C1 segment of cervical spinal cord (tissue), 14 donors: ENCODE measurements at places on chromosomes 4 and X.

DNA sequence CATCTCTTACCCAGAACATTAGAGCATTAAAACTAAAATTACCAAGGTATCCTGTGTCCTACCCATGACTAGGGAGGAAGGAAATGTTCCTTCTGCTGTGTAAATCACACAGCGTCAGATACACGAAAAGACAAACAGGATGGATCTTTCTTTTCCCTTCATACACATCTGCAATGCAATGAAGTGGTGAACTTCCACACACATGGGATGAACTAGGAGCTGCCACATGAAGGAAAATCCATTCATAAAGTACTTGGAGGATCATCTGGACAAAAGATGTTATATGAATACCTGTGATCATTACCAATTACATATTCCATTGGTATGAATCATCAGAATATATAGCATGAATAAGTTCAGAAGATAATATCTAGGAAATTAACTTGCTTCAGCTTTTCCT lies 46.2 kb downstream of the LDB2 start:
- DNase-seq: no peak

DNA sequence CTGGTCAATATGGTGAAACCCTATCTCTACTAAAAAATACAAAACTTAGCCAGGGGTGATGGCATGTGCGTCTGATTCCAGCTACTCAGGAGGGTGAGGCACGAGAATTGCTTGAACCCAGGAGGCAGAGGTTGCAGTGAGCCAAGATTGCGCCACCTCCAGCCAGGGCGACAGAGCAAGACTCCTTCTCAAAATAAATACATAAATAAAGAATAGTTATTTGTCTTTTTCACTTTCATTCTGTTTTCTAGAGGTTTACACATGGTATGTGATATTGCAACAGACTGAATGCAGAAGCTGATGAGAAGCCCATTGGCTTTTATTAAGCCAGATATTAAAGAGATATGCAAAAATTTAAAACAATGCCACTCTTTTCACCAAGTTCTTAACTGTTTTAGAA lies 8.2 kb downstream of the KLHL15 start:
- DNase-seq: no peak

DNA sequence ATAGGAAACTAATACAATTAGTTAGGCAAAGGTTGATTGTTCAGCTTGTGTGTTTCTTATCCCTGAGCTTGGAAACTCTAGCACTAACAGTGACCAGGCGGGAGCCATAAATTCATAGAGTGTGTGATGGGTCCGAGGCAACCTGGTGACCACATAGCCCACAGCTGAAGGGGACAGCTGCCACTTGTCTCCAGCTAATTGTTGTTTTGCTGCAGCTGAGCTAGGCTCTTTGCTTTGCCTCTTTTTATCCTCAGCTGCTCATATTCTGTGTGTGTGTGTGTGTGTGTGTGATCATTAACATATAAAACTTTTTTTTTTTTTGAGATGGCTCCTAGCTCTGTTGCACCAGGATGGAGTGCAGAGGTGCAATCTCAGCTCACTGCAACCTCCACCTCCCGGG lies 53.2 kb downstream of the DOCK11 start:
- DNase-seq: no peak

- no peak for DNase-seq
These were observed 89.5 kb downstream of the BMP3 start for GRCh38 chr4:81120055-81120454.

DNA sequence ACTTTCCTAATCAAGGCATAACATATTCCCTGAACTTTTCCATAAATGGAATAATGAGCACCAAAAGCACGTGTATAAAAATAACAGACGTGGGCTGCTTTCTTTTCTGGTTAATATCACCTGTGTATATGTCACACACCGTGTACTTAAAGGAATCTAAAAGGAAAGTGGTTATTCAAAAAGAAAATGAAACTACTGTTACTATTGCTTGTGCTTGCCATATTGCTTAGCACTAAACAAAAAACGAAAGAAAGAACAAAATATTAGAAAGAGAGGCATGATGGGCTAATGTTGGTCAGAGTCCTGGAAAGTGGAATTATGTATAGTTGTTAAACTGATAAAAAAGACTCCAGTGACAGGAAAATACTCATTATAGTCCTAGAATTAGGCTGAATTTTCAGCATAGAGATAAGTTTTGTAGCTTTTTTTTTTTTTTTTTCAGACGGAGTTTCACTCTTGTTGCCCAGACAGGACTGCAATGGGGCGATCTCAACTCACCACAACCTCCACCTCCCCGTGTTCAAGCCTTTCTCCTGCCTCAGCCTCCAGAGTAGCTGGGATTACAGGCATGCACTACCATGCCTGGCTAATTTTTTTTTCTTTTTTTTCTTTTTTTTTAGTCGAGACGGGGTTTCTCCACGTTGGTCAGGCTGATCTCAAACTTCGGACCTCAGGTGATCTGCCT lies 123.2 kb downstream of the PABPC4L start:
- no peak for DNase-seq

GRCh38 chr4:144674711-144675110 lies 28.8 kb downstream of the HHIP start:
- no peak for DNase-seq

DNA sequence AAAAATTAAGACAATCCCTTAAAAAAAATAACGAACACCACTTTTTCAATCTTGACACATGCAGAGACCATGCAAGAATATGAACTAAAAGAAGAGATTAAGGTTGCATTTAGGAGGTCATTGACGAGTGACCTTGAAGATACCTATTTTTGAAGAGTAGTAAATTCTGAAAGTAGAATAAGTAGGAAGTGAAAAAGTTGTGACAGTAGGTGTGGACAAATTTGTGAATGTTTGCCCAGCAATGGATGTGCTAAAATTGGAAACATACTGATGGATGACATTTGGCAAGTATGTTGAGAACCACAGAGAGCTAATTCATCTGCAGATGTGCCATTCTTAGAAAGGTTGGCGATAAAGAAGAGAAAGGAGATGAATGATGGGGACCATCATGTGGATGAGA lies 213.7 kb upstream of the VCX3A start:
- DNase-seq: no peak

GRCh38 chr4:145936997-145937901 lies 1.4 kb downstream of the ZNF827 start:
- DNase-seq: peak; percentile 86

DNA sequence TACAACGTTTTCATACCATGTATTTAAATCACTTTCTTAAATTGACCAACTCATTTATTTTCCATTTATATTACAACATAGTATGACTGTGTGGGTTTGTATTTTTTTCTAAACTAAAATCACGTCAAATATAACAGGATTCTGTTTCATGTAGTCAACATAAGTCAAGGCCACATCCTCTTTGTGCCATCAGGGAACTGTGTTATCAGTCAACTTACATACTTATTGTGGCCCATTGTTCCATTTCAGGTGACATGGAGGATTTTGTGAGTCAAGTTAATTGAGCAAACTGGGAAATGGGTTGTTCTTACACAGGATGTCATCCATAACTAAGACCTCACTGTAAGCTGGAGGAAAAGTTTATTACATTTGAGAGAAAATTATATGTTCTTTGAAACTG lies 35.9 kb downstream of the STK26 start:
- no peak for DNase-seq

DNA sequence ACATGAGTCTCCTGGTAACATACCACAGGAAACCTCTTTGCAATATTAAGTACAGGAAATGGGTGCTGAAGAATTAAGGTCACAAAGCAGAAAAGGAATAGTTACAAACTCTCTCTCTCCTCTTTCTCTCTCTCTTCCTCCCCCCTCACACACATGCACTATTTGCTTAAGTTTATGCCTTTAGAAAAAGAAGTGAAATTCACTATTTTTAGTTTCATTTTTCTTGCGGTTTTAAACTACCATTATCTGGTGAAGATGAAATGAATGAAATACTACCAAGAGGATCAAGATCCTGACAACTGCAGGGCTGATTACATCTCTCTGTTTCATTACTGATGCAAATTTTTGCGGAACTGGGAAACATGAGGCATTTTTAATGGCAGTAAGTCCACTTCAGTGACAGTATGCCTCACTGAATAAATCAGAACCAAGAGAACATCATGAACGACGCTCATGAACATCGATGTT lies 64.3 kb upstream of the FTHL17 start:
- DNase-seq: no peak

DNA sequence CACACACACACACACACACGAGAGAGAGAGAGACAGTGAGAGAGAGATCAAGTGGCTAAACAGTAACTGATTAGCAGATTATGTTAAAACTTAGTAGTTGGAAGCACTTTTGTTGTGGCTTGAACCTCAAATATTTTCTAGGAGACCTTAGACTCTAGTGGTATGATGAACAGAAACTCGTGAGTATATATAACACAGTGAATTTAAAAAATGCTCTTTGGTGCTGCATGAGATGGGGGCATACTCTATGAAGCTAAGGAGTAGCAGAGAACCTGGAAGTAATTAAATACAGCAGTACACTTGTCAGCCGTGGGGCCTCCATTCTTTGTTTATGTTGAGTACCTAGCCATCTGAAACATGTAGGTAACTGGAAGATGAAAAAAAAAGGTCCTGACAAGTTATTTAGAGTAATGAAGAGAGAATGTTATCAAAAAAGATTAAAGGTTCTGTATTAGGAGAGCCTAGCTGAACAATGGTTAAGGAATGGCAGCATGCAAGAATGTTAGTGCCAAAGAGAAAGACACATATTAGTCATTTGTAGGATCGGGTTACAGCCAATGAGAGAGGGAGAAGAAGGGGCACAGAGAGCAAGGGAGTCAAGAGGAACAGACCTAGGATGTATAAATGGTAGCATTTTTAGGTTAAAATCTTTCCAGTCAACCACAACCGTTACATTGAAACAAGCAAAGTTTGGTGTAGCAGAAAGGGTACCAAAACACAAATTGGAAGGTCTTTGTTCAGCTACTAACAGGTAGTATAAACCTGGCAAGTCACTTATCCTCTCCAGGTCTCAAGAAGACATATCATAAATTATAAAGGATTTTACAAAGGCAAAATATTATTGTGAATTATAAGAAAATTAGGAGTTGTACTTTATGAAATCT lies 316.7 kb upstream of the DIPK2B start:
- no peak for DNase-seq

- DNase-seq: no peak
These were observed 107.1 kb downstream of the FAM193A start for GRCh38 chr4:2643555-2643954.

DNA sequence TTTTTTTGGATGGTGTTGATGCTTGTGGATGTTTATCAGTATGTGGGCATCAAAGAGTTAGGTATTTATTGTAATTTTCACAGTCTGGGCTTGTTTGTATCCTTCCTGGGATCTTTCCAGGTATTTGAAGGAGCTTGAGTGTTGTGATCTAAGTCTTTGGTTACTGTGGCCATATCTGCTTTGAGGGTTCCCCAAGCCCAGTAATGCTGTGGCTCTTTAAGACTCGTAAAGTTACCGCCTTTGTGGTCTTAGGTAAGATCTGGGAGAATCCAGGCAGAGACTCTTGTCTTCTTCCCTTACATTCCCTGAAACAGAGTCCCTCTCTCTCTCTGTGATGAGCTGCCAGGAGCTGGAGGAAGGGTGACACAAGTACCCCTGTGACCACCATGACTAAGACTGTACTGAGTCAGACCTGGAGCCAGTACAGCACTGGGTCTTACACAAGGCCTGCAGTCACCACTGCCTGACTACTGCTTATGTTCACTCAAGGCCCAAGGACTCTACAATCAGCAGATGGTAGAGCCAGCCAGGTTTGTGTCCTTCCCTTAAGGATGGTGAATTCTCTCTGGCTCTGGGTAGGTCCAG lies 62.2 kb downstream of the FMR1NB start:
- no peak for DNase-seq

DNA sequence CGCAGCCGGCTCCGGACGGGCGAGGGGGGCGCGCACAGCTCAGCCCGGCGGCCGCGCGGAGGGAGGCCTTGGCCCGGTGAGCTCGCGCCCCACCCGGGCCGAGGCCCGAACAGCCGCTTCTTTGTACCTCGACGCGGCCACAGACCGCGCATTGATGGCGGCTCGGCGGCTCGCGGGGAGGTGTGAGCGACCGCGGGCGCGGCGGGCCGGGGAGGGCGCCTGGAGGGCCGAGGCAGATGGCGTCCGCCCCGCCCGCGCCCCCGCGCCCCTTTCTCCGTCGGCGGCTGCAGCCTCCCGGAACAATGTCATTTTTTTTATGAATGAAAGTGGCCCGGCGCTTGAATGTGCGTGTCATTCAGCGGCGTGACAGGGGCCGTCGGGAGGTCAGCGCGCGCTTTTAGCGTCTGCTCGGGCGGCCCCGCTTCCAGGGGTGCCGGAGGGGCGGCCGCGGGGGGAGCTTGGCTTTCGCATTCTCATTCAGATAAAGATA lies 1.8 kb downstream of the FGFR3 start:
- DNase-seq: no peak

DNA sequence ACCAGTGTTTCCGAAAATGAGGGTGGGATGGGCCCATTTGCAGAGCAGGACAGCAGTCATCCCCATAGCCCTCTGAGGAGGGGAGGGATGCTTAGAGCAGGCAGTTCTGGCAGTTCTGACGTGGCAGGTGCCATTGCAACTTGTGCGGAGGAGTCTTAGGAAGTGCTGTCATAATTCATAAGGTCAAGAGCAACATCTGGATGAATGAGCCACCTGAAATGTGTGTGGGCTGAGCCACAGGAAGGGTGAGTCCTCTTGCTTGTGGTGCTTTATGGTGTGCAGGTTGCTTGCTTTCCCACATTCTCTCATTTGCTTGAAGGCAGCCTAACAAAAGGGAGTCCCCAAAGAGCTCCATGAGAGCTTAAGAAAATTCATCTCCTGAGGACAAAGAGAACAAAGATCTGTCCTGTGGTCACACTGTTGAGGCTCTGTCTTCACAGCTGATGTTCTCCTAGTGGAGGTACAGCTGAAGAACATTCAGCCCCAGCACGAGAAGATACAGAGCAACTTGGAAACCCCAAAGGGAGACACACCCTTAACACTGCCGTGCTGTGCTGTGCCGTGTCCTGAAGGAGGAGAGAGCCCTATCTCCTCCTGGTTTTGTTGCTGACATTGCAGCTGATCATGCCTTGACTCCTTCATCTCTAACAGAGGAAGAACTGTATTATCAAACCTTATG lies 60.3 kb downstream of the DLG3 start:
- no peak for DNase-seq

DNA sequence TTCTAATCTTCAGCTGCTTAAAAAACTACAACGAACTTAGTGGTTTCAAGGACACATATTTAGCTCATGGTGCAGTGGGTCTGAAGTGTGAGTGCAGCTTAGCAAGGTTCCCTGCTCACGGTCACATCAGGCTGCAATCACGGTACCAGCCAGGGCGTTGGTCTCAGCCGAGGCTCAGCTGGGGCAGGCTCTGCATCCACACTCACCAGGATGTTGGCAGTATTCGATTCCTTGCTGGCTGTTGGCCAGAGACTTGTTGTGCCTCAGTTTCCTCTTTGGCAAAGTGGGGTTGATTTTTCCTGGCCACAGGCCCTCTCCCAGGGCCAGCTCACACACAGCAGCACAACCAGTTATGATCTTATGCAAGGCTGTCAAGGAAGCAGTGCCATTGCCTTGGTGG lies 61.8 kb downstream of the TRMT44 start:
- DNase-seq: no peak

DNA sequence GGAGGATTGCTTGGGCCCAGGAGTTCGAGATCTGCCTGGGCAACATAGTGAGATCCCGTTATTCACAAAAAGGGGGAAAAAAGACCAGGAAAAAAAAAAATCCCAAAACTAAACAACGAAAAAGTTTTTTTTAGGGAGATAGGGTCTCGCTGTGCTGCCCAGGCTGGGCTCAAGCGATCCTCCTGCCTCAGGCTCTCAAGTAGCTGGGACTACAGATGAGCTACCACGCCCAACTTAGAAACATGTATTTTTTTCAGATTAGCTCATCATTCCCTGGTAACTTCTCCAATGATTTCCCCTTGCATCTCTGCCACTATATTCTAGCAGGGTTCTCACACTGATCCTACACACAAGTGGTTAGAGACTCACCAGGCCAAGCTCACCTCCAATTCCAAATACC lies 24.4 kb upstream of the IRAK1 start:
- DNase-seq: no peak
